ENCODE measurements at places on chromosomes 2 and 18.

DNA sequence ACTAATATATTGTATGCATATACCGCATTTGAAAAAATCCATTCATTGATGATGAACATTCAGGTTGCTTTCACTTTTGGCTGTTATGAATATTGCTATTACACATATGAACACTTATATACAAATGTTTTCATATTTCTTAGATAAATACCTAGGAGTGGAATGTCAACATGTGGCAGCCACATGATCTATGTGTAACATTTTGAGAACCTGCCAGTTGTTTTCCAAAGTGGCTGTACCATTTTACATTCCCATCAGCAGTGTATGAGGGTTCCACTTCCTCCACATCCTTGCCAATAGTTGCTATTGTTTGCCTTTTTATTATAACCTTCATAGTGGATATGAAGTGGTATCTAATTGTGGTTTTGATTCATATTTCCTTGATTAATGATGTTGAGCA lies 40.5 kb downstream of the CCDC85A start:
- no peak for DNase-seq

- no peak for DNase-seq
Observed at GRCh38 chr2:113117541-113118262, 9.7 kb upstream of the IL1RN start.

DNA sequence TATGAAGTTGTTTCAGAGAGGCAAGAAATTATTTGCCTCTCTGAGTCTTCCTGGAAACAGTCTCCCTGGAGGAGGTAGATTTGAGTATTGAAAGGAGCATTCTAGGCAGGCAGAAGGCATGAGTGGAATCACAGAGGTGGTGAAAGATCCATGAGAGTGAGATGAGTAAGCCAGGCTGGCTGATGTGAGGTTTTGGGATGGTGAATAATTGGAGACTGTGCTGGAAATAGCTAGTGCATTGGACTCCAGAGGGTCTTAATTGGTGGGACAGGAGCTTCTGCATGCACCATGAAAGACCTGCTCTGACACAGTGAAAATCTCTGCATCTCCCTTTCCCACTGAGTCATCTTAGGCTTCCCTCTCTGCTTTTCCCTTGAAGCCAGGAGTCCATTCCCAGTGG lies 46.3 kb downstream of the CDC42EP3 start:
- no peak for DNase-seq

- no peak for DNase-seq
Observed at GRCh38 chr18:10265560-10266333, 188.7 kb upstream of the APCDD1 start.

GRCh38 chr2:178108176-178108575 lies 4.1 kb upstream of the RBM45 start:
- DNase-seq, result no peak

DNA sequence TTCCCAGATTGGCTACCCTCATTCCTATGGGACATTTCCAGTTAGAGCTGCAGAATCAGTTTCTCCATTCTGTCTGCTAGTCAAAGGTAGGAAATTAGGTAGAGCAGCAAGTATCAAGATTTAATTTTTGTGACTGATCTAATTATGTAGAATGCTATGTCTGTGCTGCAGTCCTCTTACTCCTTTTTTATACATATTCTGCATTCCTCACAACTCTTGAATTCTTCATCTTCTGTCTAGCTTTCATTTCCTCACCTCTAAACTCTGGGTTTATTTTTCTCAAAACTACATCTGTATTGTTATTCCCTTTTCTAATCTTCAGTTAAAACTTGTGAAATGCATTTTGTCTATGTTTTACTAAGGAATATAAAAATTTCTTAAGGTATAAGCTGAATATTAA lies 8.6 kb downstream of the SGO2 start:
- DNase-seq, result no peak

DNA sequence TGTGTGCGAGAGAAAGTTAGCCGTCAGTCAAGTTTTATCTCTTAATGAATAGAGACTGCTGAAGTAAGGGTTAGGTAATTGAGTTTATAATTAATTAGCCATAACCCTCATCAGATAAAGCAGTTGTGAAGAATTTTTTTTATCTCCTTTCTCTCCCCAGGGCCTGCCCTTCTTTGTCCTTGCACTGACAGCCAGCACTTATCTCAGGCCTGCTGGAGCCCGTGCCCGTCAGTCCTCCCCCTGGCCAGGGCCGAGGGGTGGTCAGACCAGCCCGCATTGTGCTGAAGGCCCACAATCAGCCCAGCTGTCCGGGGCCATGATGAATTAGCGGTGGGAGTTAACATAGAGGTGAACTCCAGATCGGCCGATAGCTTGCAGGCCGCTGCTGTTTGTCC lies 315.7 kb downstream of the GBX2 start:
- DNase-seq, result no peak

- DNase-seq, result no peak
Observed at GRCh38 chr2:32937602-32938448, 8.9 kb upstream of the LTBP1 start.

DNA sequence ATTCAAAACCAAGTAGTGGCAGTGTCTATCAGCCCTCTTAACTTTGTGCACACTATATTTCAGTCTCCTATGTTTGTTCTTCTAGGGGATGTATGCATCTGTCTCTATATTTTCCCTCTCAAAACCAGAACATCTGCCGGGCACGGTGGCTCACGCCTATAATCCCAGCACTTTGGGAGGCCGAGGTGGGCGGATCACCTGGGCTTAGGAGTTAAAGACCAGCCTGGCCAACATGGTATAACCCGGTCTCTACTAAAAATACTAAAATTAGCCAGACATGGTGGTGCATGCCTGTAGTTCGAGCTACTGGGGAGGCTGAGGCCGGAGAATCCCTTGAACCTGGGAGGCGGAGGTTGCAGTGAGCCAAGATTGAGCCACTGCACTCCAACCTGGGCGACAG lies 9.9 kb upstream of the GAREM2 start:
- DNase-seq, result no peak

Measured in GM10248 (cell line).